ENCODE measurements at places on chromosomes 2 and 18.

GRCh38 chr2:120546048-120546864 is 189.4 kb upstream of the GLI2 start:
- ATAC-seq = no peak

- ATAC-seq = no peak
These were observed 866.0 kb upstream of the ACVR2A start for GRCh38 chr2:146978577-146979555.

DNA sequence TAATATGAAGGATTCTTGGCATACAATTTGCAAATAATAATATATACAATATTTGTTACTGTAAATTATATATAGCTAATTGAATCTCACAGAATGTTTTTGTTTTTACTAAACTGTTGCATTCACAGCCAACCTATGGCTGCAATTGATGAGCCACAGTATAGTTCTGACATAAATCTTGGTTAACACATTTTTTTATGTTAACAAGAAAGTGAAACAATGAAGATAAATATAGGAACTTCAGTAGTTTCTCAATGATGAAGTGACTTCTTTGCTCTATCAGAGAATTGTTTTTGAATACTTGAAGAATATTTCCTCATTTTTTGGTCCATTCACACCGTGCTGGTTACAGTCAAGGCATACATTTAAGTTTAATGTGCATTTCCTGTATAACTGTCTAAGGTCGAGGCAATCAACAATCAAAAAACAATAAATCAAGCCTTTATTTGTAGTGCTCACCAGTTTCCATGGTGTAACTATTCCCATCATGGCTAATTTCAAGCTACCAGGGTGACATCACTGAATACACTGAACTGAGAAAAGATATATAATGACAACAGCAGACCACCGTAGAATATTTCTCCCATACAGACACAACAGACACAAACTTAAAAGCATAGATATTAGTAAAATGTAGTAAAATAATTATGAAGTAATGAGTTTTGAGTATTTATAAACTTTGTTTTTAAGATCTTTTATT is 12.9 kb upstream of the ETAA1 start:
- no peak for ATAC-seq

GRCh38 chr18:79583984-79584401 is 95.6 kb upstream of the CTDP1 start:
- ATAC-seq = peak; percentile 61

DNA sequence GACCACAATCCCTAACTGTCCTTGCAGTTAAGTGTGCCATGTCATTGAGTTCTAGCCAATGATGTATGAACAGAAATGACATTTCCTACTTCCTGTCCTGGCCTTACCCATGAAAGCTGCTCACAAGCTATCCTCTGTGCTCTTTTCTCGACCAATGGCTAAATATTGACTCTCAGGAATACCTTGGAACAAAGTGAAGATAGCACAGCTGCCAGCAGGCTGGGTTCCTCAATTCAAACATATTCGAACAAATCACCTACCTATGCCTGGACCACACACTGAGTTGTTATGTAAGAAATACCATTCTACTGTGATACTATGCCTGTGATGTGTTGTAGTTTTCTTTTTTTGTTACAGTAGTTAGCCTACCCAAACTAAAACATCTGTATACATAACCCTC is 65.1 kb downstream of the GAREM1 start:
- no peak for ATAC-seq

DNA sequence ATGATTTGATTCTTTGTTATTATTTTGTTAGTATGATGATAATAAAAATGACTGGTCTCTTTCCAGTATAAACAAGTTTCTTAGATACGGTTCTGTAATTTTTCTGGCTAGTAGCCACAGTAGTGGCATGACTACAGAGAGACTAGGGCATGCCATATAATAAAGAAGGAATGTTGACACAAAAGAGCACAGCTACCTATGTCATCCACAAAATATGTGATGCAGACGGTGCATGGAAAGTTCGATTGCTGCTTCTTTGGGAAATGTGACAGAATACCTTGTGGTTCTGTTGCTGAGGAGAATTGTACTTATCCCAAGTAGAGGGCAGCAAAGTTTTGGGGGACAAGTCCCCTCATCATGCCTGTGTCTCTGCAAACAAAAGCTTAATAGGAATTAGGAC is 26.1 kb upstream of the SETBP1 start:
- no peak for ATAC-seq

GRCh38 chr2:33719067-33719466 is 120.0 kb upstream of the FAM98A start:
- ATAC-seq = no peak

DNA sequence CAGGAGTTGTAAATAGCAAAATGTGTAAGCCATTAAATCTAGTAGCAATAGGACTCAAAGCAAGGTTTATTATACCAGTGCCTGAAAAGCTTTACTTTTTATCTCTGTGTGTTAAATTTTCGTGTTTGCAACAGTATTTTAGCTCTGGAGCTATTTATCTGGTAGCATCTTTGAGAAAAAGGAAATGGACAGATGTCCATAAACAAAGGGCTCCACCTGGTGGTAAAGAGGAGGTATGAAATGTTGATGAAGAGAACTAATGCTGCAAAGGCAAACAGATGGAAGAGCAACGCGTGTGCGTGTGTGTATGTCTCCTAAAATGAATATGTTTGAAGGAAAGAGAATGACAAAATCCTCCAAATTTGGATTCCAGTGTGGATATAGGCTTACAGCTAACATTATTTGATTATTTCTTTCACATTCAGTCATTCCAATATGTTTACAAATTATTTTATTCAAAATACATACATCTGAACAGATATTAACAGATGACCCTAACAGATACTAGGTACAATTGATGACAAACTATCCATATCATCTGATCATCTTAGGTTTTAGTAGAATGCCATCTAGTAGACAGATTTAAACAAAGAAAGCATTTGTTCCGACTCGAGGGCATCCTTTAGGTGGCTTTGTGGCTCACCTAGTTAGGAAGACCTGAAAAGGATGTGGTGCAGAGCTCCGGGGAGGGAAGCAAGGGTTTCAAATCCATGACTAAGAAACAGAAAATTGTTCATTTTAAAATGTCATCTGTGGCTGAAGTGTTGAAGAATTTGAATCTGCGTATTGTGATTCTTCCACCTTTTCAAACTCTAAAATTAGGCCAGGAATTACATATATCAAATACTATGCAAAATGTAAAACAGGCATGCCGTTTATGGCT is 383.3 kb downstream of the MTX2 start:
- peak; percentile 57 for ATAC-seq

GRCh38 chr2:71474116-71474743 is 20.9 kb downstream of the DYSF start:
- ATAC-seq = no peak

DNA sequence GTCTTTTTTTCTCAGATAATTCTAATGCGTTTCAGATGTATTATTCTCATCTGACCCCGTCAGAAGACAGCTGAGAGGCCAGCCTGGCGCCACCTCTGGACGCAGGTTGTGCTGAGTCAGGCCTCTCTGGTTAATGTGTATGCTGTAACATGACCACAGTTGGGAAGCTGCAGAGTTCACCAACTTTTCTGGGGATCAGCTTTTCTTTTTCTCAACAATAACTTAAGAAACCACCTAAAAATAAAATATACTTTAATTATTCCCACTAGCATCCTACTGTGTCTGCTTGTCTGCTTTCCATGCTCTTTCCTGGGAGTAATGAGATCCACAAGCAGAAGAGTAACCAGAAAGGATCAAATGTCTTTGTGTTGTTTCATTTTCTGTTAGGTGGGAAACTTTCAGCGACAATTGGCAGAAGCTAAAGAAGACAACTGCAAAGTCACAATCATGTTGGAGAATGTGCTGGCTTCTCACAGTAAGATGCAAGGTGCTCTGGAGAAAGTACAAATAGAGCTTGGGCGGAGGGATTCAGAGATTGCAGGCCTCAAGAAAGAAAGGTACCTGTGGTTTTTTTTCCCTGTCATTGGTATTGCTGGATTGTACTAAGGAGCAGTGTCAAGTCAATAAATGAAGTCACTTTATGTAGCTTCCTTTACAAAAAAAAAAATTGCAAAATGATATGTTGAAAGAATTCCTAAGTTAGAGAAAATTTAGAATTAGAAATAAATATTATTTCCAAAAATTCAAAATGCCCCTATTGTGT is 79.8 kb downstream of the CCDC150 start:
- ATAC-seq = no peak

- ATAC-seq = no peak
These were observed 126.3 kb upstream of the SERTAD2 start for GRCh38 chr2:64780041-64780440.

- no peak for ATAC-seq
These were observed 3.6 kb upstream of the ST3GAL5 start for GRCh38 chr2:85892216-85892944.

DNA sequence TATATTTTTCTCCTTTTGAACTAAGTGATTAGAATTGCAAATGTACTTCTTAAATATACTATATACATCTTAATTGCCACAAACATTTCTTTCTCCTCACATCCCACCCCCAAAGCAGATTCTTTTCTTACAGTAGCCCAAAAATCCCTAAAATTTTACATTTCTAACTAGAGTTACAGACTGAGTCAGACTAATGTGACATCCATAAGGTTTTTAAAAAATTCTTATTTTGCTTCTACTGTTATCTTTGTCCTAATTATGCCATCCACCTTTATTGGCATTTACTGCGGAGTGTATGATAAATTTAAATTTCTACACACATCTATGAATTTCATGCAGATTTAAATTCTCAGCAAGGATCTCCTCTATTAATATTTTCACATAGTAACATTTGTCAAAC is 15.8 kb downstream of the PELI1 start:
- ATAC-seq = no peak

GRCh38 chr2:98744595-98744994 is 13.7 kb upstream of the MGAT4A start:
- ATAC-seq = no peak

- ATAC-seq = no peak
These were observed 43.1 kb downstream of the VPS54 start for GRCh38 chr2:63976125-63976510.

DNA sequence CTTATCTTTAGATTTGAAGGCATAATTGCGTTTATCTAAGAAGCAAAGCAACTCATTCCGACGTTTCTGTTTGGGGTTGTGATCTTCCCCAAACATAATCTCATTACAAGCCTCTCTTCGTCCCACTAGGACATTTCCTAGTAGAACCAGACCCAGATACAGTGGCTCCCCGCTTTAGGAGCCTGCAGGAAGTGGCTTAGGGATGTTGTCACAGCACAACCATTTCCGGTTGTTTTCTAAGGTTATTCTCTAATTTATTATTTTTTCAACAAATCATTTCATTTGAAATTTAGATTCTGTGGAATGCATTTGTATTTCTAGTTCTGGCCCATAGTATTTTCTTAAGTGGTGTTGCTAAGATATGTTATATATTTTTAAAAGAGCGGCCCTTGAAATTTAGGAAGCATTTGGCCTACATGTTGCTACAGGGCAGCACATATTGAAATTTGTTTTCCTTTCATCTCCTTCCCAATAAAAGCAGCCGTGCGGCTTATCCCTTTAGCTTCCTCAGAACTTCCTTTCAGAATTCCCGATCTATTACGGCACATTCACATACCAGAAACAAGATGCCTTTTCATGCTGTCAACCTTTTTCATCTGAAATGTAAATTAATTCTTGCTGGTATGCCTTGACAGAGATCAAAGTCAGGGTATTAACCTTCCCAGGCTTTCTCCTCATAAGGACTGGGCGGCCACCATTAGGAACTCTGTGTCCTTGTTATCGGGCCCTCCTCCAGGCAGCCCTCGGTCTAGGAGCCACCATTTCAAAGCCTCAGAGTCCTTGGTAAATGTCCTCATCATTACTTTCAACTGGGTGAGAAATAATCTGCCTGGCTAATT is 210.9 kb upstream of the SP5 start:
- ATAC-seq = no peak

GRCh38 chr2:219836647-219837177 is 209.3 kb downstream of the SLC4A3 start:
- no peak for ATAC-seq

GRCh38 chr2:134791616-134792015 is 46.8 kb upstream of the ACMSD start:
- ATAC-seq = no peak

GRCh38 chr2:105365206-105365605 is 27.9 kb downstream of the C2orf49 start:
- no peak for ATAC-seq

DNA sequence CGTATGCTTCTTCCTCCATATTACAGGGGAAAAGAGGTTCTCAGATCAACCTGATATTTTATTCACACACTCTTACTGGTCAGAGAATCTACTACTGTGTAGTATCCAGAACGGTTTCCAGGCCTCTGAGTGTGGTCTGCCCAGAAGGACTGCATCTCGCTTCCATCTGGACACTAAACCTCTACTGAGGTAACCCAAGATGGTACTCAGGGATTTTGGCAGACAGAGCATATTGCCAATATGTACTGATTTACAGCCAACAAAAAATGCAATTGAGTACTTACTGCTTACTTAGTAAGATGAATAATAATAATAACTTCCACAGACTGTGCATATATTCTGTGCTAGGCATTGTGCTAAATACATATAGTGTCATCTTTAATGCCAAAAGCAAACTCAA is 55.8 kb downstream of the CYRIA start:
- ATAC-seq = no peak

GRCh38 chr2:176491172-176491904 is 222.1 kb downstream of the MTX2 start:
- peak; percentile 87 for ATAC-seq

DNA sequence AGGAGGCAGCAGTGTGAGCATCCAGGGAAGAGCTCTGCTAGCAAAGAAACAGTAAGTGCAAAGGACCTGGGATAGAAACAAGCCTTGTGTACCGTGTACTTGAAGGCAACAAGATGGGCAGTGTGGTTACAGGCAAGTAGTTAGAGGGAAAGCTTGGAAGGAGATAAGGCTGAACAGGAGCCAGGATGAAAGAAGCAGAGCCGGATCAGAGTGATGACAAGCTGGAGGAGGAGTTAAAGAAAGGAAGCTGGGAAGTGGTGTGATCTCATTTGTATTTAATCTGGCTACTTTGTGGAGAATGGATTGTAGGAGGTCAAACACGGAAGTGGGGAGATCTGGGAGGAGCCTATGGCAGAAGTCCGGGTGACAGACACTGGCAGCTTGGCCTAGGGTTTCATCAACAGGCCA is 44.7 kb upstream of the VPS54 start:
- no peak for ATAC-seq

DNA sequence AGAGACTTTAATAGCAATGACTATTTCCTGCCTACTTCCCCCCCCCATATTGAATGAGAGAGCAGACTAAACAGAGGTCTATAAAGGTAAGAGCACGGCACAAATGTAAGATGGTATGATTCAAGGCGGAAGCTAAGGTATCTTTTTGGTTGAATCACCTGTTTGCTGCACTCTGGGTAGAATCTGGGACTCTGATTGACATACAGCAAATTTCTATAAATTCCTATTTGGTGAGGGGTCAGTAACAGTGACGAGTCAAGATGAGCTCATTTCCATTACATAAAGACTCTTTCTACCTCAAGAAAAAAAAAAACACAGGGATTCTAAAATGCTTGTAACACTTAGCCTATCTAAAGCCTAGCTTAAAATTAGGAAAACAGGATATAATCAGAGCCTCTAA is 297.3 kb downstream of the TNS1 start:
- no peak for ATAC-seq

DNA sequence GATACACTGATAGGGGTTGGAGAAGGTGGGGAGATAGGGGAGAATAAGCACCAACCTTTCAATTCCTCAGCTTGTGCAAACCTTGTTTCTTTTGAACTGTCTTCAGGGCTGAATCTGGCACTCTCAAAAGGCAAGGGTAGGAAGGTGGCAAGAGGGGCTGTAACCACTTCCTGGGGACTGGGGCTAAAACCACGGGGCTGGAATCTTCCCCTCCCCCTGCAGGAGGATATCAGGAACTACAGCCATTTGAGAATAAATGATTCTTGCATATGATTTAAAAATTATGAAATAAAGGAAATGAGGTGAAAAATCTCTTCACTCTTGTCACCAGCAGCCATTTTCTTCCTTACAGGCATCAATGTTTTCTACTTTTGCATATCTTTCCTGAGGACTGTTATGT is 50.8 kb downstream of the ATOH8 start:
- ATAC-seq = no peak

Data from stimulated activated memory B cell treated with anti-CD40 and anti-IgM and Interleukin-4, amounts not matched to agents 10 μg/mL and 1 μg/mL and 100 μg/mL, for 72 hours (primary cell).